A172 (cell line): ENCODE measurements at places on chromosomes 12 and 14. TPM values are rescaled to one million over a fixed set of nuclear protein-coding genes. Genes with fewer than 3 reads are reported as not detected.

Gene ITGB7
- 0.09 and 2.1 TPM in 2 replicates for total RNA-seq

Gene PTHLH
- 0.41 and 3.1 TPM in 2 replicates for total RNA-seq

Gene TMCC3
- 0.05 and 0.12 TPM in 2 replicates for total RNA-seq

Gene TSPAN19
- total RNA-seq: not detected in 2 replicates

Gene DNAI7
- total RNA-seq: 0.38 TPM in 1 of 2 replicates, not detected in the other

Gene PIWIL1
- not detected in 2 replicates for total RNA-seq

Gene PLEKHG7
- total RNA-seq: not detected in 2 replicates

Gene CCDC38
- 0.07 TPM in 1 of 2 replicates, not detected in the other for total RNA-seq

Gene FITM1
- total RNA-seq: not detected in 2 replicates

Gene EGLN3
- 1.5 TPM in 2 replicates for total RNA-seq

Gene ANKRD33
- total RNA-seq: not detected in 2 replicates

Gene GLI1
- total RNA-seq: 0.19 and 4.1 TPM in 2 replicates

Gene LRRC43
- not detected in 2 replicates for total RNA-seq

Gene KNTC1
- 43.3 and 49.0 TPM in 2 replicates for total RNA-seq

Gene KRT74
- 0.43 TPM in 1 of 2 replicates, not detected in the other for total RNA-seq

Gene LYZ
- total RNA-seq: 0.07 and 2.3 TPM in 2 replicates

Gene NRXN3
- total RNA-seq: 0.59 and 0.74 TPM in 2 replicates

Gene NOXRED1
- total RNA-seq: not detected in 2 replicates

Gene BICDL1
- total RNA-seq: 0.38 and 1.2 TPM in 2 replicates

Gene KERA
- total RNA-seq: not detected in 2 replicates

Gene ZNF641
- 8.4 and 15.1 TPM in 2 replicates for total RNA-seq

Gene SLC5A8
- total RNA-seq: not detected in 2 replicates

Gene KRT75
- total RNA-seq: 0.07 TPM in 1 of 2 replicates, not detected in the other

Gene TROAP
- 38.2 and 45.4 TPM in 2 replicates for total RNA-seq

Gene PROX2
- total RNA-seq: not detected in 2 replicates
